ENCODE measurements at places on chromosomes 11 and 22. TPM values are rescaled to one million over a fixed set of nuclear protein-coding genes. Genes with fewer than 3 reads are reported as not detected.

GRCh38 chr22:47307326-47307725, 544.9 kb downstream of the TBC1D22A start:
- DNase-seq = no peak

Gene BATF2
- 1.6 TPM for total RNA-seq

DNA sequence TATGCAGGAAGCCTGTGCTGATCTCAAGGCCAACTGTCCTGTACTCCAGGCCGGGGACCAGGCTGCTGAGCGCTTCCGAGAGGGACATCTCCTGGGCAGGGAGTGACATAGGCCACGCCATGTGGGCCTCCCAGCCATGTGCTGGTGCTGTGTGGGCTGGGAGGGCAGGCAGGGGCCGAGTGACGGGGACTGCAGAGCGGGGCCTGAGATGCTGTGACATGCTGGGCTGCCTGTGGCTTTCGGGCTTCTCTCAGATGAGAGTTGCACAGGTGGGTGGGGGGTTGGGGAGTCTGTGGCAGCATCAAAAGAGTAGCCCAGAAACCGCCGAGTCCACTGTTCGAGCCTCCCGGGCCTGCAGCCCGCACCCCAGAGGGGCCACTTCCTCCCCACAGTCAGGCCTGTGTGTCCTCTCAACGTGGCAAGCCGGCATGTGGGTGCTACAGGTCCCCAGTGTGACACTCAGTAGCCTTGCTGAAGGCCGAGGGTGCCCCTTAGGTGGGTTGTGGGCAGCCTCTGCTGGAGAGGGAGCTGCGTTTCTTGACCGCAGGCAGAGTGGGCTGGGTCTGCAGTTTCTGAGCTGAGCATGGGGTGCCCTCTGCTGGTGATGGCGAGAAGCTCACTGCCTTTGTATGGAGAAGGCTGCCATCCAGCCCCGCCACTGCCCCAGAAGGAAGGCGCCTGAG, 101.2 kb downstream of the BCR start:
- peak; percentile 87 for DNase-seq

DNA sequence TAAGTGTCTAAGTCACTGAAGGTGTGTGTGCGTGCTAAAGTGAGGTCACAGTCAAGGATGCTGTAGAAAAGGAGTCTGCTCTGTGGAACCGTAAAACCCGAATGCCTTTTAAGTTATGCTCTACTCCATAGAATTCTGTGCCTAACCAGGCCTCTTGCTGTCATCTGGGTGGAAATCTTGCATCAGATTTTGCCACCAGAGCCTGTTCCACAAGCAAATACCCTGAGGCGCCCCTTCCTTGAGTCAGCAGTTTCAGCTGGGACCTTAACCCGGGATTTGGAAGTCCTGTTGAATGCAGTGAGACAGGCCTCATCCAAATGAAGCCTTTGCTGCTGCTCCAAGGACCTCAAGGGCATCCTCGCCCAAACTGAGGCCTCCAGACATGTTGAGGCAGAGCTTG, 109.8 kb downstream of the WNT11 start:
- DNase-seq = no peak

GRCh38 chr11:41872426-41872825, 413.0 kb upstream of the LRRC4C start:
- no peak for DNase-seq
